ENCODE measurements at places on chromosomes 12 and 14.

GRCh38 chr12:82835217-82835616, 148.5 kb downstream of the TMTC2 start:
- DNase-seq, result no peak

DNA sequence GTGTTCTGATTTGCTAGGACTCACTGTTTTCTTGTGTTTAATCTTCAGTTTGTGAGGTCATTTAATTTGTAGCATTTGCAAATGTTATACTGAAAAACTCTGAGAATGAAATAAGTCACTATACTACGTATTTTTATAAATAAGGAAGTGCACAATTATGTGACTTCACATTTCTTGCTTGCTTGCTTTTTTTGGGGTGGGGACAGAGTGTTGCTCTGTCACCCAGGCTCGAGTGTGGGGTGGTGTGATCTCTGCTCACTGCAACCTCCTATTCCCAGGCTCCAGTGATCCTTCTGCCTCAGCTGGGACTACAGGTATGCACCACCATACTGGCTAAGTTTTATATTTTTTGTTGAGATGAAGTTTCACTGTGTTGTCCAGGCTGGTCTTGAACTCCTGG, 32.7 kb downstream of the RBM25 start:
- DNase-seq, result no peak

GRCh38 chr12:100267603-100268281, 765 bp downstream of the SCYL2 start:
- peak; percentile 35 for DNase-seq

GRCh38 chr12:124730455-124730932, 133.2 kb downstream of the SCARB1 start:
- no peak for DNase-seq

- no peak for DNase-seq
These were observed 295.7 kb downstream of the ADGRD1 start for GRCh38 chr12:131249246-131250027.

DNA sequence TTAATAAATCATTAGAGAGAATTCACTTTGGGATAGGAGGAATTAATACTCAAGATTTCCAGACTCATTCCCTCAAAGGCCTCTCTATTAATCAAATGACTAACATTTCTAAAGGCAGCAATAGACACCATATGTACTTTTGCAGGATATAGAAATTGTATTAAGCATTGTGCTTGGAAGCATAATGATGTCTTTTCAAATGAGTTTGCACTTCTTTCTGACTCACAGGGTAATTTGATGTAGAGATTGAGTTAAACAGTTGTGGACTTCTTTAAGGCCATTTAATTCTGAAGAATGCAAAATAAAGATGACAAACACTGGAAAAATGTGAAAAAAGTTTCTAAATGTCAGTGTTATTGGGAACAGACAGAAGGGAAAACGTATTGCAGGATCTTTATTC, 63.4 kb upstream of the CSRP2 start:
- no peak for DNase-seq

GRCh38 chr12:44875954-44876543, at the start of gene NELL2:
TSS of gene NELL2 (minus strand) at chr12:44876315. CDS start at chr12:44875869, 446 bp downstream.
- peak; percentile 35 for DNase-seq

DNA sequence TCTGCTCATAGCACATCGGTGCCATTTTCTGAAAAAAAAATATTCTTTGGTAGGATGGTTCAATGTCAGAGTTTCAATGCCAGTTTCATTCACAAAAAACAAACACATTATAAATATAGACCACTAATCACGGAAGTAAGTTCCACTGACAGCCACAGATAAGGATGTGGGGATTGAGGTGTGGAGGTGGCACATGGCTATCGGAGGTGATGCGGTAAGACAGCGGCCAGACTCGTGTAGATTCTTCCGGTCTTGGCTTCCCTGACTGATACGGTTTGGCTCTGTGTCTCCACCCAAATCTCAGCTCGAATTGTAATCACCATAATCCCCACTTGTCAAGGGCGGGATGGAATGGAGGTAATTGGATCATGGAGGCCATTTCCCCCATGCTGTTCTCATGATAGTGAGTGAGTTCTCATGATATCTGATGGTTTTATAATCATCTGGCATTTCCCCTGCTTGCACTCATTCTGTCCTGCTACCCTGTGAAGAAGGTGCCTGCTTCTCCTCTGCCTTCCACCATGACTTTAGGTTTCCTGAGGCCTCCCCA, 693.4 kb downstream of the VRK1 start:
- no peak for DNase-seq

All from left kidney (tissue), 8 donors.